BJ (cell line): ENCODE measurements at places on chromosomes 6 and 20.

GRCh38 chr6:132524646-132525045 lies 11.7 kb upstream of the STX7 start:
- DNase-seq: no peak

DNA sequence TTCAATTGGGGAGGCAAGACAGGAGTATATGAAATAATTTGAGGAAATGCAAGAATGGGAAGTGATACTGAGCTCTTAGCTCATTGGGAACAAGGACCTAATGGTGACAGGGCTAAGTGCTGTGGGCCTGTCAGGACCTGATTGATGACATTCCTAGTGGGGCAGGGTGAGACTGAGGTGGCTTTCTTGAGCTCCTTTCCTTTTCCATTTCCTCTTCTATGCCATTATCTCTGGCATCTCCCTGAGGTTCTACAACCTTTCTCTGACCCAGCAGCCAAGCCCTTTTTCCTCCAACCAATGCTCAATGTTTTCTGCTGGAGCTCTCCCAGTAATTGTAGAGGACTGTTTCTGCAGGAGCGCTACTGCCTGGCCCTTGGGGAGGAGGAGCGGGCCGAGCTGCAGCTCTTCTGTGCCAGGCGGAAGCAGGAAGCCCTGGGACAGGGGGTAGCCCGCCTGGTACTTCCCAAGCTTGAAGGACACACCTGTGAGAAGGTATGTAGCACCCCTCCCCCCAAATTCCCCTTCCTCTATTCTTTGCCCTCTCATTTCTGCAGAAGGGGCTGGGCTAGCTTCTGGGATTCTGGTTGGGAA lies 2.8 kb upstream of the TOMM6 start:
- DNase-seq: no peak

- DNase-seq: no peak
Observed at GRCh38 chr6:40425192-40425919, 161.8 kb downstream of the LRFN2 start.

GRCh38 chr20:53915446-53916172 lies 154.8 kb downstream of the BCAS1 start:
- DNase-seq: peak; percentile 64

DNA sequence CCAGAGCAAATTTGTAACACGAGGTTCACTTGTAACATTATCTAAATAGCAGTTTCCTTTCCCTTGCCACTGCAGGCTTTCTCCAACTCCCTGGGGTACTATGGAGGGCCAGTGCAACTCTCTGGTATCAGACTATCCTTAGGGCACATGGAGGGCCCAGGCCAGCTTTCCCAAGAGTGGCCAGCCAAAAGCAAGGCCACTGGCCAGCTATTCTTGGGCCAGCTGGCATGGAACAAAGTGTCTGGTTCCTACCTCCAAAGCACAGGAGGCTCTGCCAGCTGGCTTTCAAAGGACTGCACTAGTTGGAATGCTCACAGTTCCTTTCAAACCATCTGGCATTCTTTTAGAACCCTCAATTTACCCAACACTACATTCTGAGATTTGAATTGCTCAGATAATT lies 8.7 kb downstream of the RNF24 start:
- no peak for DNase-seq

DNA sequence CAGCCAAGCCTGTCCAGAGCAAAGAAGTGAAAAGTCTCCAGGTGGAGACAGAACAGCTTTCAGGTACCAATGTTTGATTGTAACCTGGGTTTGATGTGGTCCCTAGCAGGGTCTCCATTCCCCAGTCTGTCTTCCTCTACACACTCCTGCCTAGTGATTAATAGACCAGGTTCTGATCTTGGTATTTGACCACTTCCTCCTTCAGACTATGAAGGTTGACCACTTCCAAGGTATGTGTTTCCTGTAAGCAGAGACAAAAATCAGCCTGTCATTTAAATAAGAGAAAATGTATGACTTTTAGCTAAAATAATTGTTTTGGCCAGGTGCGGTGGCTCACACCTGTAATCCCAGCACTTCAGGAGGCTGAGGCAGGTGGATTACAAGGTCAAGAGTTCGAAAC lies 41.8 kb upstream of the TOP1 start:
- no peak for DNase-seq

DNA sequence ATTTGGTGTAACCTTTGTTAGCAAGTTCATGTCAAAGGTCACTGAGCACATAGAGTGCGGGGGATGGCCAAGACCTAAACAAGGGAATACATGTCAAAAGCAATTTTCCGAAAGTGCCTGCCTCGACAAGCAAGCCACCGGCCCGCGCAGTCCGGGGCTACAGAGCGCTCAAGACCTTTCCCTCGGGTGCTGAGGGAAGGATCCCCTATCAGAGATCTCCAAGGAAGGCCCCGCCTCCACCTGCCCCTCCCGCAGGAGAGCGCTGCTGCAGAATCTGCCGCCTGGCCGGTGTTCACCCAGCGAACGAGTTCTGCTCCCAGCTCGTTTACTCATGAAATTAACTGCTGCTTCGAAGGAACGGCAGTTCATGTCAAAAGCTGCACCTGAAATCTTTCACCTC lies 252.7 kb downstream of the BMP7 start:
- DNase-seq: no peak

GRCh38 chr6:20931093-20931492 lies 396.8 kb downstream of the CDKAL1 start:
- DNase-seq: no peak

GRCh38 chr20:44683263-44684046 lies 31.7 kb upstream of the CCN5 start:
- DNase-seq: no peak

- no peak for DNase-seq
Observed at GRCh38 chr6:44487586-44487985, 100.1 kb downstream of the CDC5L start.
